ENCODE measurements at places on chromosomes 3 and 15.
A peak's percentile ranks its signal among the peaks of the same experiment; 100 is the strongest.

DNA sequence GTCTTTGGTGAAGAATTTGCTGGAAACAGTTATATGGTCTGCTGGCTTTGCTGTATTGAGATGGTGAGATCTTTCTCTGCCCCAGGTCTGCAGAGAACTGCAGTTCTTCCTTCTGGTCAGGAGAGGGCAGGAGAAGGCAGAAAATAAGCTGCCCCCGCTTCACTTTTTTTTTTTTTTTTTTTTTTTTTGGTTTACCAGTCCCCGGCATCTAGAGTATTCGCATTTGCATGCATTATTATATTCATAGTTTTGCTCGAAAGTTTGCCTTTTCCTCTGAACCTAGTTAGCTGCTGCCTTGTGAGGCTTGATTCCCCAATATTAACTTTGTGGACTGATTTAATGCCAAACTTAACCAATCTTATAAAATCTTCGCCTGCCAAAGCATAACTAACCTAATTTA lies 10.6 kb upstream of the PARL start:
- peak; percentile 71 for DNase-seq

GRCh38 chr3:27708250-27708649 lies 13.9 kb downstream of the EOMES start:
- DNase-seq = no peak

- DNase-seq = no peak
These were observed 5.3 kb downstream of the ACVR2B start for GRCh38 chr3:38458796-38459498.

DNA sequence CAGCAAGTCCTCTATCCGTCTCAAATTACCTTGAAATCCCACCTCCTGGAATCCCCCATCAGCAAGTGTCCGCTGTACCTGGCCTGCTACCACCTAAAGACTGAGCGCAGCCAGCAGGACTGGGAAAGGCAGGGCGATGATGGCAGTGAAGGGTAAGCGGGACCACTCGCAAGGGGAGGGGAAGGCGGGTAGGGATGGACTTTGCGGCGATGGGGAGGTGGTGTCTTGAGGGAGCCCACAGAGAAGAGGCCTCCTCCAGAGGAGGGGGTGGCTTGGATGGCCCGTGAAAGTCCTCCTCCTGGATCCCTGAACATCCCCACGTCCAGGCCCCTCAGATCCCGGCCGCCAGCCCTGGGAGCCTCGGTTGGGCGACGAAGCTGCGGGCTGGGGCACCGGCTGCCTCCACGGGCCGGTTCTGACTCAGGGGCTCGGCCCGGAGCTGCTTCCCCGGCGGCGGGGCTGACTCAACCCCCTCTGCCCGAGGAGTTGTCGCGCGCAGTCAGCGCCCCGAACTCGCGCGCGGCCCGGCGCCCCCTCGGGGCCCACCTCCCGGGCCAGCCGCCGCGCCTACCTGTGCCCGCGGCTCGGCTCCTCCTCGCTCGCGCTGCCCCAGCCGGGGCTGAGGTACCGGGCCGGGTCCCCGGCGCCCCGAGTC lies 512 bp downstream of the LARP6 start:
- DNase-seq = peak; percentile 55

DNA sequence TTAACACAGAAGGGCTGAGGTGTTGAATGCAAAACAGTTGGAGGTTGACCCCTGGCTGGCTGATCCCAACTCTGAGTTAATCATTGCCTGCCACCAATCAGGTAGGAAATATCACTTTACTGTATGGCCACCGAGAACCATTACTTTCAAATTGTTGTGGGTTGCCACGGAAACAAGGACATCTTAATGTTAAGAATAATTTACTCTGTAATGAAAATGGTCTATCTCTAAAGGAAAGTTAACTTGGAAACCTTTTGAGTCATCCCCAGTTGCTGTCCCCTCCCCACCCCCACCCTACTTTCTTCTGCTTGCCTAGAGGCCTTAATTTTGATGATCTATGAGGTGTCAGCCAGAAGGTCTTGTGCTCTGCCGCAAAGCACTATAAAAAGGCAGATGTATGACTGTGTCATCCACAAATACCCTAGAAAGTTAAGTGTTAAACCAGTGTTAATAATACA lies 78.7 kb upstream of the SNRK start:
- DNase-seq = no peak
